ENCODE measurements at places on chromosomes 1 and 21.

DNA sequence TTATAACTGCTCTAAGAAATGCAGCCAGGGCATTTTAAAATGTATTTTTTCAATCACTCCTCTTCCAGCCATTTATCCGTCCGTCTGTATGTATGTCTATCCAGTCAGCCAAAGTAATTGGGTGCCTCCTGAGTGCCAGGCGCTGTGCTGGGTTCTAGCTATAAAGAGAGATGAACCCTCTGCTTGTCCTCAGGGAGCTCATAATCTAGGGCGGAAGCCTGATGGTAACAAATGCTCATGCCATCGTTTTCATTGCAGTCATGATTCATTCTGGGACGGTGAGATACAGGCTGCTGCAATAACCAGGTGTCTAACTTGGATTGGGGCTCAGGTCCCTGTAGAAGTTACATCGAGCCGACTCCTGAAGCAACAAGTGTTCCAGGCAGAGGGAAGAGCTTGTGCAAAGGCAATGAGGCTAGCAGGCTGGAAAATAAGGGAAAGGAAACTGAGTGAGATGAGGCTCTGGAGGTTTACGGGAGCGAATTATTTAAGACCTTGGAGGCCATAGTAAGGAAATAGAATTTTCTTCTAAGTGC, 11.6 kb downstream of the IFI6 start:
- DNase-seq, result no peak

- DNase-seq, result no peak
Observed at GRCh38 chr1:212228076-212228475, 57.1 kb upstream of the PPP2R5A start.

DNA sequence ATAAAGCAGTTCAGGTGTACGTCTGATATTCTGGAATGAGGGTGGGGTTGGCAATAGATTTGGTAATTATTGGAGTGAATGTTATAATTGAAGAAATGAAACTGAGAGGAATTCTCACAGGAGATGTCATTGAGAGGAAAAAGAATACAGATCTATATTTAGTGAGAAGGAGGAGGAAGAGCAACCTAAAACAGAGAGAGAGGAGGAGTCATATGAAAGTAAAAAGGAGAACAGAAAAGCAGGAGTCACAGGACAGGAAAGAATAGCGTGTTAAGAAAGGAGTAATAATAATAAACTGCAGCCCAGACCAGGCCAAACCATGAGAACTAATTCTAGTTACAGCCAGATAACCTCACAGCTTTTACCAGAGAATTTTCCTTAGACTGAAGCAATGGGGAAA, 62.7 kb upstream of the MROH9 start:
- no peak for DNase-seq

DNA sequence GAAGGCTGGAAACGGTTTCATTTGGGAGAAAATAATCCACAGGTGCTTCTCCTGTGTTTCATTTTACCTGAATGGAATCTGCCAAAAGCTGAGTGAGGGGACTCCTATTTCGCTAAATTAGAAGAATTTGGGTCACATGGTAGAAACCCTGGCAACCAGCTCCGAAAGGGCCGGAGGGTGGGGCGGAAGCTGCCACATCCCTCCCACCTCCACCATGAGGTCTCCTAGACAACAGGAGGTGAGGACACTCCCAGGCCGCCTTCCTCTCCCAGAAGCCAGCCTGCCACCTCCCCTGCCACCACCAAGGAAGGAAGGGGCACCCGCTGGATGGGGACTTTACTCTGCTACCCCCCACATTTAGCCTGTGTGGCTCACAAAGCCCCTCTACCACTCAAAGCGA, 199.9 kb upstream of the ZC3H12A start:
- DNase-seq, result no peak

- DNase-seq, result no peak
Observed at GRCh38 chr1:24317956-24318614, 1.1 kb upstream of the GRHL3 start.

DNA sequence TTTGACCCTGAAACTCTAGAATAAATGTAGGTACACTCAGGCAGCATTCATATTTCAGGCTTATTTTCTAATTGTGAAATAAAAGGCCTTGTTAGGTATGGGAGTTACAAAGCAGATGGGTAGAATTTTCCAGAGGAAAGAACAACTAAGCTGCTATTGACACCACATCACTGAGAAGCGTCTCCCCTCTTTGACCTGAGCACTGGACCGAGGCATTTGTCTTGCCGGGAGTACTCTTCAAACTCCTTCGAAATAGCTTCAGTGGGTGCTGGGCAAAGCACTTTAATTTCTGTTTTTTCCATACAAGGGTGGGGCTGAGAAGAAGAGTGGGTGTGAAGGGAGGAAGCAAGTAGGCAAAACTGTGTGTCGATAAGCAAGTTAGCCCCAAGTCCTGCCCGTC, 36.4 kb downstream of the ABCA4 start:
- DNase-seq, result no peak

DNA sequence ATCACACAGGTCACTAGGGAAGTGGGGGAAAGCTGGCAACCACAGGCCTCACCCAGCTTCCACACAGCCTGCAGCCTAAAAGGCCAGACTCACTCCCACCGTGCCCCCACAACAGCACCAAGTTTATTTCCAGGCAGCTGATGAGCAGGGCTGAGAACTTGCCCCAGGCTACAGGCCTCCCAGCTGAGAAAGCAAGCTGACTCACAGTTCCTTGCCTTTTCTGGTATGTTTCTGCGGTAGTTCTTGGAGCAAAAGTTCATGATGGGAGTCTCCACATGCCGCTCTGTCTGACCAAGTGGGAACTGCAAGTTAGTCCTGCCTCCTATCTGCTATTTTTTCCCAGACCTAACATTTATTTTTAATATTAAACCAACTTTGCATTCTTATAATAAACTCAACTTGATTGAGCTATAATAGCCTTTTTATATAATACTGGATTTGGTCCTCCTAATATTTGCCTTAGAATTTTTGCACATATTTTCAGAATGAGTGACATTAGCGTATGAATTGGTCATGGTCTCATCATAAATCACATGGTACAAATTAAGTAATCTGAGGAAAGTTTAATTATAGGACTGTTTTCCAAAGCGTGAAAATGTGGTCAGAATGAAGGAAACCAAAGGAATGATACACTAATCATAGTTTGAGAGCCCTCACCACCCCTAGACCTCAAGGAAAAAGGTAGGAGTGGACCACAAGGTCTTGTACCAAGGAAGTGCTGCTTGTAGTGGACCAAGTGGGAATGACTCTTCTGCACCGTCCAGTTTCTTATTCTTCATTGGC, 30.7 kb downstream of the RPAP2 start:
- no peak for DNase-seq
